ENCODE measurements at places on chromosomes 12 and 14.
A peak's percentile ranks its signal among the peaks of the same experiment; 100 is the strongest.

DNA sequence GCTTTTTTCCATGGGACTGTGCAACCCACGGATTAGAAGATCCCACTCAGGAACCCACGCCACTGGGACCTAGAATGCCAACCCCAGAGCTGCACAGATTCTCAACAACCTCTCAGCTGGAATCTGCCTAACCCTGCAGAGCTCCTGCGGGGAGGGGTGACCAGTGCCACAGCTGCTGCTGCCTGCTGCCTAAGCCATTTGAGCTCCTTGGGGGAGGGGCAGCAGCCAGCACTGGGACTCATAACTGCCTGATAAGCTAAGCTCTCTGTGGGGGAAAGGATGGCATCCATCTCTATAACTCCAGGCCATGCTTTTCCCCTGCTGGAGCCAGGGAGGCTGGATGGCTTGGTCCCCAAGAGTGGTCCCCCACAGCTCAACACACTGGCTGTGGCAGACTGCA is 182.8 kb downstream of the SLC5A8 start:
- no peak for DNase-seq

- no peak for DNase-seq
These were observed 8.3 kb downstream of the ITPK1 start for GRCh38 chr14:93107453-93107852.

DNA sequence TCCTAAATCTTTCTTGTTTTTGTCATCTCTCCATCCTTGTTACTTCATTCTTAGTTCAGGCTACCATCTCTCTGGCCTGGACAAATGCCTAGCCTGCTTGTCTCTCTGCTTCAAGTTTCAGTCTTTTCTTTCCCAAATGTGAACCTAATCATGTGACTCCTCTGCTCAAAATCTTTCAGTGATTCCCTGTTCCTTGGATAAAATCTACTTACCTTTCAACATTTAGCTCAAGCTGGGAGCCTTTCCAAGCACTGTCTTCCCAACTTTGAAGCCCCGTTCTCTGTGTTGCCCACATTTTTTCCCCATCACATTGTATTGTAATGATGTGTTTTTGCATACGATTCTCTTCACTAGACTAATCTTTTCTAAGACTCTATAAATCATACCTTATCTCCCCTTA is 24.7 kb downstream of the SLC7A8 start:
- DNase-seq, result no peak

DNA sequence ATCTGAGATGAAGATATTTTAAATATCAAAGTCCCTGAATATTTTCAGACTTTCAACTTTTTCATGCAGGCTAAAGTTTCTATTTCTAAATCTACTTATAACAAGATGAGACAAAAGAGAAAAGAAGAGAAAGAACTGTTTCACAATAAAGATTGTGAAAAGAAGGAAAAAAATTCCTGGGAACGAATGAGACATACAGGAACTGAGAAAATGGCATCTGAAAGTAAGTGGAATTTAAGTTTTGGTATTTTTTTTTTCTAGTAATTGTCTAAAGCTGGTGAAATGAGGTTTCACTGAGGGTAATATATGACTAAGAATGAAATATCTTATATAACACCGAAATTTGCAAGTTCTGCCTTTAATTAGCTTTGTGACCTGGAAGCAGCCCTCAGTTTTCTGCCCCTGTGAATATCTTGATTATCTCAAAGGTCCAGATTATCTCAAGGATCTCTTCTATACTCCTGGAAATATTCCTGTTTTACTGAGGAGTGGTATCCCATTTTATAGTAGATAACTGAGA is 55.7 kb upstream of the PRPF39 start:
- no peak for DNase-seq

- DNase-seq, result peak; percentile 13
These were observed 188.7 kb downstream of the TTC8 start for GRCh38 chr14:89013098-89013504.

DNA sequence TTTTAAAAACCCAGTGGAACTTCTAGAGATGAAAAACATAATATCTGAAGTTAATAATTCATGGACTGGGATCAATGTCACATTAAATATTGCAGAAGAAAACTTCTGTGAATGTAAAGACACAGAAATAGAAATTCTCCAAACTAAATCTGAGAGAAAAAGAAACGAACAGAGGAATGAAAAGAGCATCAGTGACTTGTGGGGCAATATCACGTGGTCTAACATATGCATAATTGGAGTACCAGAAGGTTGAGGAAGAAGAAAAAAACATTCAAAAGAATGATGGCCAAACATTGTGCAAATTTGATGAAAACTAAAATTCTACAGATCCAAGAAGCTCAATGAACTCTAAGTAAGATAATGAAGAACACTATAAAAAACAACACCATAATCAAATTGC is 130.8 kb downstream of the EFCAB11 start:
- DNase-seq, result no peak

DNA sequence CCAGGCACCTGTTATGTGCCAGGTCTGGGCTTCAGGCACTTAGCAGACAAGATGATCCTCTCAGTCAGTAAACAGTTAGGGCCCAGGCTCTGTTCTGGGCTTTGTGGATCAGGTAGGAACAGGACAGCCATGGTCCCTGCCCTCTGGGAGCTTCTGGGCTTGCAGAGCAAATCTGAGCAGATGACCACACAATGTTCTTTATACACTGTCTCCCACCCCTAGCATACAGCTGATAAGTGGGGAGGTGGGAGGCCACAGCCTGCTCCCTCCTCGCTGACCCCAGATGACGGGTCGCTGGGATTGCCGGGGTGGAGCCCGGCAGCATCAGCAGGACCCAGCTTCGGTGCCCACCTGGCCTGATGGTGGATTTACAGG is 53.1 kb upstream of the RIN3 start:
- no peak for DNase-seq

DNA sequence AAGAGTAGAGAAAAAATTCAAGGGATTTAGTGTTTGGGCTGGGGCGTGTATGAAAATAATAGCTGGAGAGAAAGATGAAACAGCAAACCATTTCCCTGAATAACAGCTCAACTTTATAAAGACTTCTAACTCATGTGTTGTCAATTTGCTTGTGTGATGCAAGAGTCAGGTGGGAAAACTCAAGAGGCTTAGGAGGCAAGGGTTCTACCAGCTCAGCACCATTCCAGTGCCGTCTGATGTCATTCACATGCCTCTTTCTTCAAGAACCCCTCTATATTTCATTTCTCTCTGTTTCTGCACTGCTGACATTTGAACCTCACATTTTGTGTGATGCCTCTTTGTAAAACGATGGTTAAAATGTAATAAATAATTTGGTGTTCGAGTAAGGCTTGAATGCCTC is 192.2 kb downstream of the PRKD1 start:
- no peak for DNase-seq

DNA sequence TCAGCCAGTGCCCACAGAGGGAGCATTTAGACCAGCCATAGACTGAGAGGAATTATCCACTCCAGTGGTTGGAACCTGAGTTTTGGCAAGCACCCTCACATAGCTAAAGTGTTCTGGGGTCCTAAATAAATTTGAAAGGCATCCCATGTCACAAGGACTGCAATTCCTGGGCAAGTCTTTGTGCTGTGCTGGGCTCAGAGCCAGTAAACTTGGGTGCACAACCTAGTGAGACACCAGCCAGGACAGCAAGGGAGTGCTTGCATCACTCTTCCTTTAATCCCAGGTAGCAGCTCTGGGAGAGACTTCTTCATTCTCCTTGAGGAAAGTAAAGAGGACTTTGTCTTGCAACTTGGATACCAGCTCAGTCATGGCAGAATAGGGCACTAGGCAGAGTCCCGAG is 142.0 kb upstream of the FSCB start:
- no peak for DNase-seq

DNA sequence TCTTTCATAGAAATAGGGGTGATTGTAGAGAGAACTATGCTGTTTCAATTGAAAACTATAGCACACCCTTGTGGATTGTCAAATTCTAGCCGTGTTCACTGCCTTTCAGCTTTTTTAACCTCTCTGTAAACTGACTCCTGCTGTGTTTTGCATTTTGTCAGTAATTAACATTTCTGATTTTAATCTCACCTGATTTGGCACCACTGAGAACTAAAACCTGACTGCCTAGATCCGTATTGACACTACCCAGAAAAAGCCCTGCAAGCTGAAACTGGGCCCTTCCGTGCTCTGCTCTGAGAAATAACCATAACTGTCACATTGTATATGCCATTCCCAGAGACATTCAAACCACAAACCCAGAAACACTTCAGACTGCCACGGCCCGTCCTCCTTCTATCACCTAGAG is 26.6 kb upstream of the ETV6 start:
- no peak for DNase-seq

DNA sequence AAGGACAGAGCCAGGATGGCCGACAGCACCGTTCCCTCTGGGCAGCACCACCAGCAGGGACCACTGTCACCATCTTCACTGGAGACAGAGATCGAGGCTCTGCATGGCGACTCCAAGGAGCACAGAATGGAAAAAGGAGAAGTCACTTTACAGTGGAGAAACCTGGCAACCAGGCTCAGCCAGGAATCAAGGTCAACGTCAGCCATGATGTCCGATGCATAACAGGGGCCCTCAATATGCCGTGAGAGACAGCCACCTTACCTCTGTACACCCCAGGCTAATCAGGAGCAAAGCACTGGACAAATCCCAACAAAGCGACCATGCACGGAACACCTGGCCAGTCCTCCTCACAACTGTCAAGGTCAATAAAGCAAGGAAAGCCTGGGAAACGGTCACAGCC is 20.6 kb upstream of the SFSWAP start:
- DNase-seq, result no peak

DNA sequence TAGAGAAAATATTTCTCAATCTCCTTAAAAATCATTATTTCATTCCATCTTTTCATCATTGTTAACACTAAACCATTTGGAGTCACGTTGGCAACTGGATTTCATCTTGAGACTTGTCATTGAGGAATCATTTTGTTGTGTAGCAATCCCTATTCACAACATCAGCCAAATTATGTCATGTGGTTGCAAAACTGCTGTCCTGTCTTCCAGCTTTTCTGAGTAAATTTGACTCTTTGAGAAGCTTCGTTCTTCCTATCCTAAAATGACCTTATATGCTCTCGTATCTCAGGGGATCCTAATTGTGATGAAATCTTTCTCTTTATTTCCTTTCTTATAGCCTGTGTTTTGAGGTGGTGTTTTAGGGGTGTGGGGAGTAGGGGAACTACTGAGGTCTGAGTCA is 30.6 kb upstream of the KICS2 start:
- DNase-seq, result peak; percentile 60

DNA sequence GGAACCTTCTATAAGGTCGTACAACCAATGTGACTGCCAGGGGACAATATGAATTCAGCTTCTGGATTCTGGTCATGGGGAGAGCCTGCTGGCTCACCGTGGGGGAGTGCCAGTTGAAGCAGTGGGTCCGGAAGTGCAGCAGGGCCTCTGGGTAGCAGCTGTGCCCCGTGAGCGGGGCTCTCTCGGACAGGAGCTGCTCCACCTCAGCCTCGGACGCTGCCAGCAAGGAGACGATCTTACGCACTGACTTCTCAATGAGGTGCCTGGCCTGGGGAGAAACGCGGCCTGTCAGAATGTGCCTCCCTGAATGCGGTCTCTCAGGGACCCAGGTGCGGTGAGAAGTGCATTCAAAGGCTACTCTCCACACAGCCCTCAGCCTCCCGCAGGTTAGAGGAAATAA is 42.0 kb downstream of the LGMN start:
- DNase-seq, result no peak

DNA sequence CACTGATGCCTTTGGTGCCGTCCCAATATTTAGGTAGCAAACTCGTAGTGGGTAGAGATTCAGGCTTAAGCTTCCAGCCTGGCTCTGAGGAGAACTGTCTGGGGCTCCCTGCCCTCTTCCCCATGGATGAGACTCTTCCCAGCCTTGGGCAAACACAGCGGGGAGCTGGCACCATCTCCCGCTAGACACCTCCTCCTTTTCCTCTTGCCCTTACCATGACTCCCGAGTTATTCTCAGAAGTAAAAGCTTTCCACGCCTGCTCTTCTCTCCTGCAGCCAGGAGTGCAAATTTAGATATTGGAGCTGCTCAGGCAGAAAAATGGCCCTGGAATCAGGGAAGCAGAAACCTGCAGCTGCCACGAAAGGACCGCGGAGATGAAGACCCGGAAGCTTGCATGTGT is 45.6 kb upstream of the RBM19 start:
- no peak for DNase-seq

DNA sequence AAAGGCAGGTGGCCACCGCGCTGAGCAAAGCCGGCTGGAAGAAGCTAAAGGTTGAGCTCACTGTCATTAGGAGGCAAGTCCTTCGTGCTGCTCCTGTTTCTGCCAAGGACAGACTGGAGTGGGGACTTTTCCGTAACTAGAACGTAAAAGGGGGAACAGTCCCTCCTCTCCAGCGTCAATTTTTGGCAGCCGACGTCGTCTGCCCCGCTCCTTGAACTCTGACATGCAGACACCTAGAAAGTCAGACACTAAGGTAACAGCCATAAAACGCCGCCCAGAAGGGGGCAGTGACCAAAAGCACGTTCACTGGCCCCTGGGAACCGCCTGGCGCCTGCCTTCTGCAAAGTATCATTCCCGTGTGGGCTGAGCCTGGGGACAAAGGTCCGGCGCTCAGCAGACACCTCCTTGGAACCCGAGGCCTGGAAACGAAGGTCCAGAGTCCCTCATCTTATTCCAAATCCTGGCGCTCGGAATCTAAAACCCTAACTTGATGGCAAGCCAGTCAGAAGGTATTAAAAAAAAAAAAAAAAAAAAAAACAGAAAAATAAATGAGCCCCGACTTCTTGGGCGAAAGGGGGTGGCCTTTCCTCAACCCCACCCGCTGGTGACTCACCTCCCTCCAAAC is 1.1 kb upstream of the LRP1 start:
- no peak for DNase-seq

Data from fibroblast of skin of right quadriceps (primary cell).